Cortex of kidney (tissue), 1 donor: ENCODE measurements at places on chromosomes 3 and 15.

DNA sequence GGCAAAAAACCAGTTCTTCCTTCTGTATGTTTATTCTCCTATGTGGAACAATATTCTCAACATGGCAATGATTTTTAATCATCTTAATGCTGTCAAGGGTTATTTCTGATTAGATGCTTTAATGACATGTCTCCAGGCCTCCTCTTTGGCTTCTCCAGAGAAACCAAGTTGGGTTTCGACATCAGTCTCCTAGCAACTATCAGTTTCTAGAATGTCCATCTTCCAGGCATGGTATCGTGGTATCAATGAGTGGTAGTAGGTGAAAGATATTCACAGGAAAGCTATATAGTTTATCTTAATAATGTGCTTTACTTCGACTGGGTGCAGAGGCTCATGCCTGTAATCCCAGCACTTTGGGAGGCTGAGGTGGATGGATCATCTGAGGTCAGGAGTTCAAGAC, 128.5 kb downstream of the C3orf70 start:
- DNase-seq: no peak

DNA sequence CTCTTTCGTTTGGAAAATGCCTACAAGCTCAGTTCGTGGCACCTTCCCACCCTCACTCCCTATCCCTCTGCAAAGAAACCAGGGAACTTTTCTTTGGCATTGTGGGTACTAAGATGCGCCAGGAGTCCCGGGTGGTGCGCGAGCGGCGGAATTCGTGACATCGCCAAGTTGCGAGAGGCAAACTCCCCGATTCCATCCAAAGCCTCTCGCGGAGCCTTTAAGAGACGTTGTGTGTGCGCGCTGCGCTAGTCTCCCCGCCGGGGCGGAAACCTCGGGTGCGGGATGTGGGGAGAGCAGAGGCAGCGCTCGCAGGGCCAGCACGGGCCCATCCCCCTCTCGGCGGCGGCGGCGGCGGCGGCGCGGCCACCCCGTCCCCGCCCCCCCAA, 443 bp upstream of the NR2F2 start:
- no peak for DNase-seq

DNA sequence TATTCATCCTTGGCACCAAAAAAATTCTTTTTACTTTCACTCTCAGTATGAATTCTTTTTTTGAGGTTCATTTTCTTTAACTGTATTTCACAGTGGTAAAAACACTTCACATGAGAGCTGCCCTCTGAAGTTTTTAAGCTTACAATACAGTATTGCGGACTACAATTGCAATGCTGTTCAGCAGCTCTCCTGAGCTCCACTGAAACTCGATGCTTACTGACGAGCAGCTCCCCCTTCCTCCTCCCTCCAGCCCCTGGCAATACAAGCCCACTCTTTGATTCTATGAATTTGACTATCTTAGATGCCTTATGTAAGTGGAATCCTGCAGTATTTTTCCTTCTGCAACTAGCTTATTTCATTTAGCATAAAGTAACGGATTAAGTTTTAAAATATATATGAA, 183.4 kb downstream of the ADAMTS17 start:
- DNase-seq: no peak

- no peak for DNase-seq
These were observed 26.9 kb downstream of the GASK1A start for GRCh38 chr3:43005981-43006380.

DNA sequence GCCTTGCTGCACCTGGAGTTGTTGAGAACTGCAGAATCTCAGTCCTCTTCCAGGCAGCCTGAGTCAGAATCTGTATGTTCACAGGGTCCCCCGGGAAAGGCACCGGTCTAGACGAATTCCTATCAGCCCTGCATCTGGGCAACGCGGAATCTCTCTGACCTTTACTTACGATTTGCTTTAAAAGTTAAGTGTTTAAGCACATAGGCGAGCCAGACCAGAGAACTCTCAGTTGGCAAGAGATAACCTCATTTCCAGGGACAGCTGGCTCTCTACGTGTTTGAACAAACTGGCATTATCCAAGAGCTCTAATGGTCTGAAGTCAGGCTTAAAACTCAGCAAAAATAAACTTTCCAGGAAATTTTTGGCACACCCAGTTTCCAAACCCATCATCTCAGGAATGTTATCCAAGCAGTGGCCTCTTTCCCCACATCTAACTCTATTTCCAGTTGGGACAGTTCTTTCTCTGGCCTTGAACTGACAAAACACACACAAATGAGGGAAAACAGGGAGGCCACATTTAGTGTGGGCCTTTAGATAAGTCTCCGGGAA, 53.4 kb downstream of the HES1 start:
- DNase-seq: no peak

- DNase-seq: no peak
These were observed 177.2 kb downstream of the CBLB start for GRCh38 chr3:105691633-105692032.

GRCh38 chr3:98971169-98971681, 69.7 kb upstream of the DCBLD2 start:
- no peak for DNase-seq

- no peak for DNase-seq
These were observed 14.9 kb downstream of the PRKCD start for GRCh38 chr3:53175613-53176540.

DNA sequence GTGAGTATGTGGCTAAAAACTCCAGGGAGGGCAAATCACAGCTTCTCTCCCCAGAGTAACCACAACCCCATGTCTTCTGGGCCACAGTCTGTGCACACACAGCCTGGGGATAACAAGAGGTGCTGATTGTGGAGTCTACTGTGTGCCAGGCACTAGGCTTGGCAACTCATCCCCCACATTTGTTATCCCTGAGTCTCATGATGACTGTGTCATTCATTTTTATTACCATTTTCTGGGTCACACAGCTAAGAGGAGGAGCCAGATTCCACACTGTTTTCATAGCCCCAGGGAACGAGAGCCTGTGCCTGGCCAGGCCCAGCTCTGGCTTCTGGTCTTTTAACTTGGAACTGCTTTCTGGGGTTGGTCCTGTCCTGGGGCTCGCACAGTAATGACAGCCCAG, 34.5 kb downstream of the ESYT3 start:
- no peak for DNase-seq

DNA sequence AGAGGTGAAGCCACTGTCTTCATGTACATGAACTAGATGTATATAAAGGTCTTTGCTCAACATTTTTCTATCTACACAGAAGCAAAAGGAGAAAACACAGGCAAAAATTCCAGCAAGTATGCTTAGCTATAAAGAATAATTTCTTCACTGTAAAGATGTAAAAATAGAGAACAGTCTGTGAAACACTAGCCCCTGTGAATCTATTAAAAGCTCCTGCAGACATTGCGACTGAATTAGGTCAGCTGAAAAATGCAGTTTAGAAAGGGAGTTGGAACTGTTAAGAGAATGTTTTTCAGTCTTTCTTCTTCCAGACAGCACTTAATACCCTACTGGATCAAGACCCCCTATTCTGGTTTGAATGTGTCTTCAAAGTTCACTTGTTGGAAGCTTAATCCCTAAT, 291.5 kb downstream of the KBTBD8 start:
- no peak for DNase-seq

DNA sequence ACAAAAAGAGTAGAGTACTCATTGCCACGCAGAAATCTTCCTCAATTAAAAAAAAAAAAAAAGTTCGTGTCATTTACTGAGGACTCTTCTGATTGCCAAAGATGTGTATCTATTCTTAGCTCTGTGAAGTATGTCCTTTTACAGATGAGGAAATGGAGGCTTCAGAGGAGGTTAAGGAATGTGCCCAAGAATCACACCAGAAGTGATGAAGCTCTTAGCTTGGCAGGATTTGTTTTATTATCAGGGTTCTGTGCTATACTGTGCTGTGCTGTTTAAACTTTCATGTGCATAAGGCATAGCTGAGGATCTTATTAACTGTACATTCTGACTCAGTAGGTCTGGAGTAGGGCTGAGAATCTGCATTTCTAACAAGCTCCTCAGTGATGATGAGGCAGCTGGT, 665.2 kb upstream of the ADAMTS9 start:
- DNase-seq: no peak

- DNase-seq: no peak
These were observed 69.9 kb downstream of the CDC25A start for GRCh38 chr3:48118322-48118721.

DNA sequence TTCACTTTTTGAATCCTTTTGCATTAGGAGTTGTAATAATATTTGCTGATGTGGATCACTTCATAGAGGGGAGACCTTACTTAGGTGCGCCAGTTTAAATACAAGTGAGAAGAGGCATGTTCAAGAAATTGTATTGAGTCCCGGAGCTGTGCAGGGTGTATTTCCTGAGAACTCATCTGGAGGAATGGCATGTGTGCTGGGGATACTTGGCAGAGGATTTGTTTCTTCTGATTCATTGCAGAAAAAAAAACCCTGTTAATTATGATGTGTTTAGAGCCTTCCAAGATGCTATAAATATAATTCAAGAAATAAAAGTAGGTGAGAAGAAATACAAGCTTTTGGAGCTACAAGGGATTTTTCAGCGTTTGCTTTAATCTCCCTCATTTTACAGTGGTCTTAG, 97.6 kb downstream of the TPRG1 start:
- no peak for DNase-seq

GRCh38 chr3:47291158-47291753, 8.5 kb downstream of the KLHL18 start:
- DNase-seq: no peak

- DNase-seq: no peak
These were observed 80.8 kb upstream of the DPH6 start for GRCh38 chr15:35626571-35627318.

DNA sequence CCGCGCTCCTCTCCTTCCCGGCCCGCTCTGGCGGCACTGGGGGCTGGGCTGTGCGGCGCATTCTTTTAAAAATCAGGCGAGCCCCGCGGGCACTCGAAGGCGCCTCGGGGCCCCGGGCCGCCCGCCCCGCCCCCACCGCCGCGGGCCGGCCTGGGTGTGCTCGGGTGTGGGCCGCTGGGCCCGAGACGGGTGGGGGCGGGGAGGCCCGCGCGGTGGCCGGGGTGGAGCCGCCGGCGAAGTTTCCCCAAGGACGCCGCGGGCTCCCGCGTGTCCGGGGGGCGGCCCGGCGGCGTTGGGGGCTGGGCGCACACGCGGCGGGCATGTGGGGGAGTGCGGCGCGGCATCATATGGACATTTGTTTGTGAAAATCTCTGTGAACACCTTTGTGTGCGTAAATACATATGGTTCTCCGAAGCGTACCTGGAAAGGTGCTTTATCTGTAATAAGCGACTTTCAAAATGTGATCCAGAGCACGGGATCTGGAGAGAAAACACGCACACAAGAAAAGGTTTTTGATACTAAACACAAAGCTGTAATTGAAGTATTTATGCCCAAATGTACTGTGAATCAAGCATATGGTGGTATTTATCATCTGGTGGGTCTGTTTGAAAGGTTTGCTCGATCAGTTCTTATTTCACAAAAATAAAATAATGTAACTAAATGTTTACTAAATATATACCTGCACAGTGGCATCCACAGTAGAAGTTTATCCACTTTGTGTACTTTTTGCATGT, 612 bp upstream of the TBL1XR1 start:
- no peak for DNase-seq

DNA sequence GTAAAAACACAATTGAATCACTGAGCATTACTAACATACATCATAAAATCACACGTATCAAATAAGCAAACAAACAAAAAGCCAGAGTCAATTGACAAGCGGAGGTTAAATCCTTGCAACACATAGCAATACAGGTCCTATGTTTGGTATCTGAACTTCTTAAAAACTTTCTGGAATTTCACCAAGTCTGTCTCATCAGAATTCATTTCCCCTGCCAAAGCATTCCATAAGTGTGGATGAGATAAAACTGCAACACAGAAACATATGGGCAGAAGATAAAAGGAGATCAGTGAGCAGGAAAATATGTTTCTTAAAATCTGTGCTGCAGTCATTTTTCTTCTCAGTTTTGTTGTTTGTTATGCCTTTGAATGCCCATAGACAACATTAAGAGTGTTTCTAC, 1155.5 kb downstream of the TBL1XR1 start:
- no peak for DNase-seq

DNA sequence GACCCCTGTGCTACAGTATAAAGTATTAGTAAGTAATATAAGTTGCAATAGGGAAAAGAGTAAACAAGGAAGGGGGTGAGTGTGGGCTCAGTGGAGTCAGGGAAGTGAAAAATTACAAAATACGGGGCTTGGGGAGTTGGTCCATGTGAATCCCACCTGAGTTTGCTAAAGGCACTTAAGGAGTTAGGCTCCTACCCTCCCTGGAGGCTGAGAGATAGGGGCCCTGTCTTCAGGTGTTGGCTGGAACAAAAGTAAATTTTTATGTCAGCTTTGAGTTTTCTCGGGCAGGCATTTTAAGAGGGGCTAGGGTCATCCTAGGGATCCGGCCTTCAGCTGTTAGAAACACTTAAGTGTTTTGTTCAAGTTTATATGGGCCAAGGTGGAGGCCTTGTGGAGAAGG, 8.2 kb downstream of the TRPC1 start:
- no peak for DNase-seq

DNA sequence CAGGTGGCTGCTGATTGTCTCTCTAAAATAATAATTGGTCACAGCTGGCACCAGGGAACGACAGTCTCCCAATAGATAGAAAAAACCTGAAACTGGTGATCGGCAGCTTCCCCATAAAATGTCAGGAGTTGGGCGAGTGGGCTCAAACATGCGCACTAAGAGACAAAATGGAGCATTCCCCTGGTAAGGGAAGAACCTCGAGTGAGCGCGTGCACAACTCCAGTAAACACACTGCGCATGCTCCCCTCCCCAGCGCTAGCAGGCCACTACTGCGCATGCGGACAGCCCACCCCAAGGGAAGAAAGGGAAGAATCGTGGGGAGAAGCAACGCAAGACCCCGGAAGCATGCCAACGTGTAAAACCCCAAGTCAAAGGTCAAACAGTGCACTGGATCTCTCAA, 7.7 kb upstream of the STARD5 start:
- DNase-seq: no peak

DNA sequence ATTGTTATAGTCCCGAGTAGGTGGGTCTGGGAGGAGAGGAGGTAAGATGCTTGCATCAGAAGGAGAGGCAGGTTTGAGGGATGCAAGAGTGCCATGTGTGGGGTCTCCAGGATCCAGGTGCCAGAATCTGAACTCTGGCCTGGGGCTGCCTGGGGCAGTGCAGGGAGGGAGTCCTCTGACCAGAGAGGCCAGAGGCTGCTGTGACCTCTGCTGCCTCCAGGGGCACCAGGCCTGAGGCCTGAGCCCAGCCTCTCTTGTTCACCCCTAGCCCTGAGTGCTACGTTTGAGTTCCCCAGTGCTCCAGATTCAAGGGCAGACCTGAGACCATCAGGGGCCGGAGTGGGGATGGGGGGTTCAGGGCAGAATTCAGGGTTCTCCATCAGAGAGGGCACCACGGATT, 7.4 kb downstream of the SLC38A3 start:
- DNase-seq: no peak

DNA sequence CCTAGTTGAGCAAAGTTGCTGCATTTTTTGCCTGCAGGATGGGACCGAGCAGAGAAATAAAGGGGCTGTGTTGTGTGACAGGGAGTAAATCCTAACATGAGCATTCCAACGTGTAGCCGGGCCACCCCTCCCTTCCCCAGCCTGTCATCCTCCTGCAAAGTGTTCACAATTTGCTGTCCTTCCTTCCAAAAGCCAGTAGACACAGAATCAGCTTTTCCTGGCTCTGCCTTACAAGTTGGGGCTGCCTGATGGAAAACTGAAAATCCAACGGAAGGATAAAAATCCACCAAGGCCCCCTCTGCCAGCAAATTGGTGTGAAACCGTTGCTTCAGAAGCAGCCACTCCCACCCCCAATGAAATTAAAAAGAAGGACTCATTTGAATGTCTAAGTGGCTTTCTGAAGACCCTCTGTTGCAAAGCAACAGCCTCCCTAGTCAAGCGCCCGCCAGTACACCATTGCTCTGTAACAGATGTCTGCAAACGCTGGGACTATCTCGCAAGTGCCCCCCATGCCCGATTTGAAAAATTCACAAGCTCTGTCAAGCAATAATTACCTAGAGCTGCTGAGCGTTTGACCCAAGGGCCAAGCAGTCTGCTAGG, 665 bp downstream of the FRMD4B start:
- no peak for DNase-seq
